ENCODE measurements at places on chromosomes 2 and 18. TPM values are rescaled to one million over a fixed set of nuclear protein-coding genes. Genes with fewer than 3 reads are reported as not detected.

IL1R1 gene
- 10.9 TPM for total RNA-seq

IL1RL1 gene
- total RNA-seq: 159 TPM

AQP4 gene
- total RNA-seq: not detected

TPO gene
- not detected for total RNA-seq

CTAGE1 gene
- not detected for total RNA-seq

LRATD1 gene
- 0.13 TPM for total RNA-seq

C1QL2 gene
- total RNA-seq: not detected

Measured in thoracic aorta endothelial cell (primary cell).